ENCODE measurements at places on chromosomes 3 and 15.

DNA sequence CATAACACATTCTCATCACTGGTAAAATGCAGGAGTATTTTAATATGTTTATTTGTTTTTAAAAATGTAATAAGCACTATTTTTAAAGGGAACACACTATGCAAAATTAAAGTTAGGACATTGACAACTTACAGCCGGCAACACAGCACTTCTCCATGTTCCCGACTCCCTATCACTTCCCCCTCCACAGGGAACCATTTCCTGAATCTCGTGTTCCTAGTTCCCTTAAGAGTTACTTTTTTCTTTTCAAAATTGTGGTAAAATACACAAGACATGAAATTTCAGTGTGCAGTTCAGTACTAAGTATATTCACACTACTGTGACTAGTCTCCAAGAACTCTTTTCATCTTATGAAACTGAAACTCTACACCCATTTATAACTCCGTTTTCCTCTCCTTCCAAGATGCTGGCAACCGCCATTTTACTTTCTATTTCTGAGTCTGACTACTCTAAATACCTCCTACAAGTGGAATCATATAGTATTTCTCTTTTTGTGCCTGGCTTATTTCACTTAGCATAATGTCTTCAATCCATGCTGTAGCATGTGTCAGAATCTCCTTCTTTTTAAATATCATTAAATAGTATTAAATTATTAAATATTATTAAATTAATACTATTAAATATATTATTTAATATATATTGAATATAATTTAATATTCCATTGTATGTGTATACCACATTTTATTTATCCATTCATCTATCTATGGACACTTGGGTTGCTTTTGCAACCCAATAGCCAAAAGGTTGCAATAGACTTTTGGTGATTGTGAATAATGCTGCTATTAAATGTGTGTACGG is 25.9 kb upstream of the UBE2Q2 start:
- DNase-seq: no peak

GRCh38 chr3:160963949-160964348 is 141.2 kb downstream of the B3GALNT1 start:
- no peak for DNase-seq

- no peak for DNase-seq
Measured at GRCh38 chr15:91099616-91099994, 452 bp upstream of the SV2B start.

- no peak for DNase-seq
Measured at GRCh38 chr15:65416845-65417416, 5.8 kb downstream of the IGDCC4 start.

DNA sequence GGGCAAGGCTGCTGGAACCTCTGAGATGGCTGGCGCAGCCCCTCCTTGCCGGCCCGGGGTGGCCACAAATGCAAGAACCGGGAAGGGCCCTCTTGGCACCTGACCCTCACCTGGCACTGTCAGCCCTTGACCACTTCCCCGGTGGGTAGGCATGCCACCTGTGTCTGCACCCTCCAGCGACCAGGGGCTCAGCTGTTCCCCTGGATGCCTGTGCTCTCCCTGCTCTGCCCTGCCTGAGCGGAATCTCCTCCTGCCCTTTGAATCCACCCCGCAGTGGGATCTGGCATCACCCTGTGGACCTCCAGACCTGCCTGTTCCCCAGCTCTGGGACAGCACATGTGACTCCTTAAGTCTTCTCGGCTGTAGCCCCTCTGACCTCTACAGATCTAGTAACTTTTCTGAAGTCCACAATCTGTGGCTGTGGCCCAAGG is 26.1 kb upstream of the FGD5 start:
- no peak for DNase-seq

GRCh38 chr3:57221883-57222282 is 5.6 kb upstream of the APPL1 start:
- no peak for DNase-seq

DNA sequence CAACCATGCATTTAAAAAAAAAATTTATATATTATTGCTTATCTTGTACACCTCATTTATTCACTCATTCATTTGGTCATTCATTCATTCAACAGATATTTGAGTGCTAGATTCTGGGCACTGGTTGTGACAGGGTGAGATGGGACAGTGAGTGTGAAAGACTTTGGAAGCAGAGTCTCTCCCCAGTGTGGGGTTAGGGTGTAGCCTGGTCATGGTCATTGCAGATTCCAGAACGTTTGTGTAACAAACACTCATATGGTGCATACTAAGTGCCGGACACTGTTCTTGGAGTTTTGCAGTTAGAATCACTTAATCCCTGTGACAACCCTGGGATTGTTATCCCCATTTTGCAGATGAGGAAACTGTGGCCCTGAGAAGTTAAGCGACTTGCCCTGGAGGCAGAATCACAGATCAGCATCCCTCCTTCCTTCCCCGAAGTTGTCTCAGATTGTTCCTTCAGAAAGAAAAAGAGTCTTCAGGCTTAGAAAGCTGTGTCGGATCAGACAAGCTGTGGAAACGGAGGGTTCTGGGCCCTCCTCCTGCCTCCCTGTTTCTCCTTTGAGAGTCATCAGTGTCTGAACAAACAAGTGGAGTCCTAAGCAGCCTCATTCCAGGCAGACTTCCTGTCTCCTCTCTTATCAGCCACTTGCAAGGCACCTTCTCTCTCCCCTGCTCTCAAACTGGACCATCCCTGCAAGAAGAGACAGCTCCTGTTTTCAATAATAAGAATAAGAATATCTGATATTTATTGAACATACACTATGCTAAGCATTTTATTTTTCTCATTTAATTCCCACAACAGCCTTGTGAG is 6.3 kb downstream of the LOXL1 start:
- DNase-seq: no peak

DNA sequence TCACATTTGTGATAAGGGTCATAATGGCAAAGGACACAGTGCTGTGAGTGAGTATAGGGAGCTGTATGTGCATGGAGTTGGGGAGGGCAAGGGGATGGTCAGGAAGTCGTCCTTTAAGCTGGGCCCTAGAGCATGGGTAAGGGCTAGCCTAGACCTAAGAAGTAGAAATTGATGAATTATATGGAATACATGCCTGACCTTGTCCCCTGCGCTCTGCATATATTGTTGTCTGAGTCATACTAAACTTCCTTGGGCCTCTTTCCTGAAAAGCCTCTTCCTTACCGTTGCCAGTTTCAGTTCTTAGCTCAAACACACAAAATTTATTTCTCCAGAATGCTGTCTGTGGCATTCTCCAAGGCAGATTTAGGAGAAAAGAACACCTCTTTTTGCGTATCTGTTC is 4.6 kb downstream of the SNRK start:
- no peak for DNase-seq

DNA sequence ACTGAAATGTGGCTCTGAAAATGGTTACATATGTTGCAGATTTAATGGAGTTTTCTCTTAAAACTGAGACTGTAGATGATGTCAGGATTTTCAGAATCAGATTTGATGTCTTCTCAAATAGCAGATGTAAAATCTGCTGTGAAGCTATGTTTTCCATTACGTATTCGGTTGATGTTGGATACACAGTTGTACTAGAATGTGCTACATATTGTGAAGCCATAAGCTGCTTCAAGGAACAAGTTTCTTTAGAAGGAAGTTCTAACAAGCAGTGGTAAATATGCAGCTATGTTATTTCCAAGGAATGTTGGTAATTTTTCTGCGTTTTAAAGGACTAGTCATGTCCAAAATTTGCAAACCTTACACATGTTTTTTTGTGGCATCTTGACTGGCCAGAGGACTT is 197.7 kb downstream of the RBMS3 start:
- DNase-seq: no peak

DNA sequence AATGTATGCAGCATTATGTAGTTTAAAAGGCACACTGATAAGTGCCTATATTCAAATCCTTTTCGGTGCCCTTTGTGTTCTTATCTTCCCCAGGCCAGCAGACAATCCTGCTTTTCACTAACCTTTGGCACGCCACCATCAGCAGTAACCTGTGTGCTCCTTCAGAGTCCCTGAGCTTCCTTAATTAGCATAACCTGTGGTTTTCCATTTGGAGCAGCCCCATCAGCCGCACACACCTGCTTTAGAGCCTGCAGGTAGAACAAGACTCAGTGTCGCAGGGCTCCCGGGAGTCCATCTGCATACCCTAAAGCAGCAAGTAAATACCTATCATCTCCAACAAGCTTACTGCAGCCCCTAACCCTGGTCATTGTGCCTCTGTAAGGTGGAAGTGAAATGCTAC is 755.1 kb downstream of the ROBO2 start:
- DNase-seq: no peak

DNA sequence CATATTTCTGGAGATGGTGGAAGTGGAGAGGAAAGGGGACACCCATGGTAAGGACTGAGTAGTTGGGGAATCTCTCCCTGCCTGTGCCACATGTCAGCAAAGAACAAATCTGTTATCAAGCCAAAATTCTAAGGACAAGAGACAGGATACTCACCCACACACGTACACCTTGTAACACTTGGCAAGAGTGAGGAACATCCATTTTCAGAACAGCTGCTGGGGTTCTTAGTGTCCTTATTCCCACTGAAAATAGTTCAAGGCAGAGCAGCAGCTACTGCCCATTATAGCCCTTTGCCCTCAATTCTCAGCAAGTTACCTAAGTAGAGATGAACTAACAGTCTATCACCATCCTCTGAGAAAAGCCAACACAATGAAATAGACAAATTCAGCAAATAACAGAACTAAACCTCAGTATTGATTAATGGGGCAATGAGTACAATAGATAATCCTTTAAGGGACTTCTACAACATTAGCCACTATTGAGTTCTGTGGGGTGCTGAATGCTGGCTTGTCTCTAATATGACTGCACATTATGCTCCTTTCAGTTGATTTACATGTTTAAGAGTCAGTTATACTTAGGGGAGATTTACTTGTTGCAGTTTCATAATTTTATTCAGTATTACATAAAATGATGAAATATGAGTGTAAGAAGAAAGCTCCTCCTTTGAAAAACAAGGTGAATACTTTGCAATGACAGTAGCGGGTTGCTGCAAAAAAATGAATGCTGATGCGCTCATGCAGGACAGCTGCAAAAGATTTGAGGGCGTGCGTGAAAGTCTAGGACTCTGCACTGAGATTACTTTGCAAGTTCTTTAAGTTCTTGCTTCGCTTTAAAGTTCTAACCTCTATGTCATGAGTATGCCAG is 22.4 kb downstream of the SENP5 start:
- DNase-seq: no peak

DNA sequence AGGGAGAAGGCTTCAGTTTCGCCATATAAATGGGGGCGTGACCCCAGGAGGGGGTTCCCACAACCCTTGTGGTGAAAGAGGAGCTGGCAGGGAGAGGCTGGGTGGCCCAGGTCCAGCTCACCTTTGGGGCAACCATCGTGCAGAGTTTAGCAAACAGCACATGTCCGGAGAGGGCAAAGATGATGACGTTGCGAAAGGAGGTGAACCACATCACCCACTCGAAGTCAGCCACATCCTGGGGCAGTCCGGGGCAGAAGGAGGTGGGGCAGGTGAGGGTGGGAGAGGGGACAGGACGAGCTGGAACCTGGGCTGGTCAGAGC is 3.7 kb downstream of the HHATL start:
- DNase-seq: no peak

- DNase-seq: no peak
Measured at GRCh38 chr15:50249704-50250103, 15.8 kb downstream of the HDC start.

GRCh38 chr3:119763466-119763865 is 18.4 kb upstream of the NR1I2 start:
- no peak for DNase-seq

DNA sequence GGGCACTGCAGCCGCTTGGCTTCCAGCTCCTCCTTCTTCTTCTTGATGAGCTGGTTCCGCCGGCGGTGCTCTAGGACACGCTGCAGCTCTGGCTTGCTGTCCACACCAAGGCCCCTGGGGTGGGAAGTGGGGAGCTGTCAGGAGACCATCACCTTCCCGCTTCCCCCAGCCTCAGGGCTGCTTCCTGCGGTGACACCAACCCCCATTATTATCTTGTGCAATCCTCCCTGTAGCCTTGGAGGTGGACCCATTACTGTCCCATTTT is 10.0 kb downstream of the FAM107A start:
- DNase-seq: no peak

- DNase-seq: no peak
Measured at GRCh38 chr3:158649791-158650190, 5.5 kb downstream of the GFM1 start.

DNA sequence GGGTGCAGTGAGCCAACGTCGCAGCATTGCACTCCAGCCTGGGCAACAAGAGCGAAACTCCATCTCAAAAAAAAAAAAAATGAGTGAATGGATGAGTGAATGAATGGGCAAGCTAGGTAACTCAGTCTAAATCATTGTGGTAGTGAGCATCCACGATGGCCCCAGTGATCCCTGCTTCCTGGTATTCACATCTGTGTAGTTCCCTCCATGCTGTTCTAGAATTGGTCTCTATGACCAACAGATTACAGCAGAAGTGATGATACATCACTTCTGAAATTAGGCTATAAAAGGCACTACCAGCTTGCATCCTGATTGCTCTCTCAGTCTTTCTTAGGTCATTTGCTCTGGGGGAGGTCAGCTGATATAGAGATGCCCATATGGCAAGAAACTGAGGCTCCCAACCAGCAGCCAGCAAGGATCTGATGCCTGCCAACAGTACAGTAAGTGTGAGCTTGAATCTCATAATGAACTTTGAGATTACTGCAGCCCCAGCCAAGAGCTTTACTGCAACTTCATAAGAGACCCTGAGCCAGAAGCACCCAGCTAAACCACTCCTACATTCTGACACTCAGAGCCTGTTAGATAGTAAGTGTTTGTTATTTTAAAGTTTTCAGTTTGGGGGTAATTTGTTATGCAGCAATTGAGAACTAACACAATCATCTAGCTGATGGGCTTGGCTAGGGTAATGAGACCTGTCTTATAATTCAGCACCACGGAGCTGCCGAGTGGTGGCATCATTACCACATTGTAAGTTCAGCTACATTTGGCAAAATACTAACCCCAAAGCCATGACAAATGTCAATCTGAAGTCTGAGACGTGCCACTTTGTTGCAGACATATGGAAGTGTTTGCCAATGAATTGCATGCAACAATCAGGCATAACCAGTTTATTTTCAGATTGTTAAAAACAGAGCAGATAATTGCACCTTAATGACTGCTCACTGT is 53.0 kb downstream of the KLHL6 start:
- DNase-seq: no peak

DNA sequence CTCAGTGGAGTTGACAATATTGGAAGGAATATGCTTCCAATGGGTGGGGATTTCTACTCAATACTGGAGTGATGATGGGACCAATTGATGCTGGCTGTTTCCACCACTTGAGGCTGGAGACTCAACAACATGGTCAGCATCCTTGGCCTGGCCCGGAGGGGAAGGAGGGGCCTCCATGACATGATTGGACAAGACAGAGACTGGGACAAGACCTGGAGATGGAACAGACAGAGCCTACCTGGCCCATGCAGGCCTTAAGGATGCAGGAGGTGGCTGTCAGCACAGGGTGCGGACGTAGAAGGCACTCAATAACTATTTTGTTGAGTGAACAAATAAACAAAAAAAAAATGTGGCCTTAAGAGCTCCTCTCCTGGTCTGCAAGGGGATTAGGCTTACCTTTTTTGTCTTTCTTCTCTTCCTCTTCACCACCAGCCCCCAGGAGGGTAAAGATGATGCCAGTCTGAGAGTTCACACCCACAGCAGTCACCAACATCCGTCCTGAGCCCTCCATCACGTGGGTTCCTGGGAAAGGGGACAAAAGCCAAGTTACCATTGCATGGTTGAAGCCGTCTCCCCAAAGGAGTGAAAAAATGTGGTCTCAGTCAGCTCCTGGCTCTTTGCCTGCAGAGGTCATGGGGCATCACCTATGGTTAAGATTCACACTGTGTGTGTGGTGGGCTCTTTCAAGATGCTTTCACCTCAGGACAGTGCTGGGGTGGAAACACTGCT is 67.1 kb upstream of the SEC13 start:
- DNase-seq: no peak

- DNase-seq: no peak
Measured at GRCh38 chr15:52143873-52144272, 31.3 kb upstream of the BCL2L10 start.

Data from stimulated activated CD4-positive, alpha-beta T cell treated with anti-CD3 and anti-CD28 coated beads, Interleukin-15, amount 100 ng/mL, for 1 hour (primary cell).